ENCODE measurements at places on chromosomes 16 and 17. TPM values are rescaled to one million over a fixed set of nuclear protein-coding genes. Genes with fewer than 3 reads are reported as not detected.

GRCh38 chr16:85626191-85626981, 13.3 kb downstream of the GSE1 start:
- DNase-seq, result no peak
- H3K4me3 ChIP-seq, result no peak overlapping the region
- H3K27ac ChIP-seq, result no peak overlapping the region
- no peaks in the 10 kb centered on the region for H3K36me3 ChIP-seq
- H3K27me3 ChIP-seq, result no peaks in the 10 kb centered on the region

DNA sequence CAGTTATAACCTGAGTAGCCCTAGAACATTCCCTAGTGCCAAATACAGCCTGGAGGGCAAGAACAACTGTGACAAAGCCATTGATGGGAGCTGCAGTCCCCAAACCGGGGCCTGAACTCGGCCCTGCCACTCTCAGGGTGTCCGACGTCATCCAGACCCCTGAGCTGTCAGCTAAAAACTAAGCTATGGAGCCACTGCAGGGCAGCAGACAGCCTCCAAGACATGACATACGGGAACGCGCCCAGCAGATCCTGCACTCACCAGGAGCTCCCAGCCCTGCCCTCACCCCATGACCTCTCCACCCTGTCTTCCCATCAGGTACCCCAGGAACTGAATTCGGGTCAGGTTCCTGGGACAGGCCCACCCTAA, 28.4 kb downstream of the KDM8 start:
- H3K36me3 ChIP-seq, result peaks cover 5% of the 10 kb centered on the region
- no peak overlapping the region for H3K4me3 ChIP-seq
- peak overlapping the region; percentile 80 for H3K27ac ChIP-seq
- DNase-seq, result no peak
- H3K4me1 ChIP-seq, result peaks cover 28% of the 10 kb centered on the region

GRCh38 chr16:70804734-70805169, 3.8 kb upstream of the VAC14 start:
- no peak overlapping the region for H3K27ac ChIP-seq
- H3K4me1 ChIP-seq, result no peaks in the 10 kb centered on the region
- no peaks in the 10 kb centered on the region for H3K27me3 ChIP-seq
- H3K36me3 ChIP-seq, result no peaks in the 10 kb centered on the region
- H3K4me3 ChIP-seq, result no peak overlapping the region
- DNase-seq, result no peak

- H3K4me3 ChIP-seq, result peak overlapping the region; percentile 18
- DNase-seq, result no peak
- peaks cover 5% of the 10 kb centered on the region for H3K4me1 ChIP-seq
- no peaks in the 10 kb centered on the region for H3K36me3 ChIP-seq
- H3K27me3 ChIP-seq, result no peaks in the 10 kb centered on the region
Observed at GRCh38 chr16:57479976-57480753, 6.1 kb downstream of the DOK4 start.

DNA sequence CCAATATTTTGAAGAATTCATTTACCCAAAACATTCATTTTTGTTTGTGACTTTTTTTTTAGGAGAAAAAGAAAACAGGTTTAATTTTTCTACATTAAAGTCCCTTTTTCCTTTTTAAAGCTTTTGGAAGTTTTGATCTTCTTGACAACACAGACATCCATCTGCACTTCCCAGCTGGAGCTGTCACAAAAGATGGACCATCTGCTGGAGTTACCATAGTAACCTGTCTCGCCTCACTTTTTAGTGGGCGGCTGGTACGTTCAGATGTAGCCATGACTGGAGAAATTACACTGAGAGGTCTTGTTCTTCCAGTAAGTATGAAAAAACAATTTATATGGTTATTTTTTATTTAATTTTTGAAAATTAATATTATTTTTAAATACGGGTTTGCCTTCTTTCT, 37.2 kb downstream of the SIAH1 start:
- DNase-seq, result no peak
- no peak overlapping the region for H3K4me3 ChIP-seq
- H3K27me3 ChIP-seq, result no peaks in the 10 kb centered on the region
- H3K36me3 ChIP-seq, result no peaks in the 10 kb centered on the region
- no peak overlapping the region for H3K27ac ChIP-seq

GRCh38 chr16:22402191-22402590, 27.8 kb upstream of the CDR2 start:
- H3K4me1 ChIP-seq, result no peaks in the 10 kb centered on the region
- no peak overlapping the region for H3K27ac ChIP-seq
- H3K36me3 ChIP-seq, result no peaks in the 10 kb centered on the region
- no peak for DNase-seq
- H3K27me3 ChIP-seq, result no peaks in the 10 kb centered on the region

DNA sequence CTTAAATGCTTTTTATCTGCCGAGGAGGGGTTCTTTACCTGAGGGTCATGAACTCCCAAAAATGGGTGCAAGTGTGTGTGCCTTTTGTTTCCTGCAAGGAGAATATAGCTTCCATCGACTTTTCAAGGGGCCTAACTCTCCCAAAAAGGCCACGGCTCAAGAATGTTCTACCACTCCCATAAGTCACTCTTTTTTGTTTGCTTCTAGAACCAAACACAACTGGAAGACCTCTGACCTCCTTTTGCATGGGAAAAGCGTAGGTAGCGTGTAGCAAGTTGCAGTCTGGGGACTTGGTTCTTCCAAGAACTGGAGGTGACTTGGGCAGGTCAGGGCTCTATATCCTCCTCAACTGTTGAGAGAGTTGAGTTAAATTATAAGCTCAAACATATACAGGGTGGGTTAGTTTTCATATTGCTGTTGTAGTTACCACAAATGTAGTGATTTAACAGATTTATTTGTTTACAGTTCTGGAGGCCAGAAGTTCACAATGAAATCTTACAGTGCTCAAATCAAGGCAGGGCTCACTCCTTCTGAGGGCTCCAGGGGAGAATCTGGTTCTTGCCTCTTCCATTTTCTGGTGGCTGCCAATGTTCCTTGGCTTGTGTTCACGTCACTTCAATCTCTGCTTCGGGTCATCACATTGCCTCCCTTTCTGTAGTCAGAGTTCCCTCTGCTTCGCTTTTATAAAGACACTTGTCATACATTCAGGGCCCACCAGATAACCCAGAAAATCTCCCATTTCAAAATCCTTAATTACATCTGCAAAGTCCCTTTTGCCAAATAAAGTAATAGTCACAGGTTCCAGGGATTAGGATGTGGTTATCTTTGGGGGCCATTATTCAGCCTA, 1.4 kb downstream of the TMEM97 start:
- no peaks in the 10 kb centered on the region for H3K27me3 ChIP-seq
- DNase-seq, result no peak
- H3K4me1 ChIP-seq, result peaks cover 3% of the 10 kb centered on the region
- no peak overlapping the region for H3K27ac ChIP-seq
- no peaks in the 10 kb centered on the region for H3K36me3 ChIP-seq

DNA sequence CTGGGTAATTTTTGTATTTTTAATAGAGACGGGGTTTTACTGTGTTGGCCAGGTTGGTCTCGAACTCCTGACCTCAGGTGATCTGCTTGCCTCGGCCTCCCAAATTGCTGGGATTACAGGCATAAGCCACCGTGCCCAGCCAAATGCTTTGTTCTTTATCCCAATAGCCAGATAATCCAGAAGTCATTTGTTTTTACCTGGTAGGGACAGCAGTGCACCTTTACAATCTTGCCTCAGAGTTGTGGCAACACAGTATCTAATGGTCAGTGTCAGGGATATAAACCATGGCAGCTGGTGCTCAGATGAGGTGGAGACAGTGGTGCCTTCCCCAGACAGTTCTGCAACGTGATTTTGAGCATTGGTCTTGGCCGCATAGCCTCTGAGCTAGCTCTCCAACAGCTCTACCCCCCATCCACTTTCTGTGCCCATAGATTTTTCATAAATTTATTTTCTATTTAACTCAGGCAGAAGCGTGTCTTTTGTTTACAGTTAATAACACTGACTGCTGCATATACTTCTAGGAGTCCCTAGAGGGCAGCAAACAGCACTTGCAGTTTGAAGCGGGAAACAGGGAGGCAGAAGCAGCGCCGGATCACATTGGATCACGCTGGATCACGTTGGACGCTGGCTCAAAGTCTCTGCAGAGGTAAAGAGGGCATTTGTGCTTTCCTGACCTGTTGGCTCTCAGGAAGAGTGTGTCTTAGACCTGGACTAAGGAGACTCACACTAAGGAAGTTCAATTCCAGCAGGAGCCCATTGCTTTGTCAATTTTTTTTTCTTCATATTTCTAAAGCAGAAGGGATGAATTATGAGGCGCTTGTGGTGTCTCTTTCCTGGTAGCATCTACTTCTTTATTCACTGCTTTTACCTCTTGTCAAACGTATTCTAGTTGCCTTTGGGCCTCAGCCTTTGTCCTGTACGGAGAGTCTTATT, 5.1 kb upstream of the GGT6 start:
- H3K27ac ChIP-seq, result no peak overlapping the region
- no peaks in the 10 kb centered on the region for H3K36me3 ChIP-seq
- DNase-seq, result peak; percentile 51

DNA sequence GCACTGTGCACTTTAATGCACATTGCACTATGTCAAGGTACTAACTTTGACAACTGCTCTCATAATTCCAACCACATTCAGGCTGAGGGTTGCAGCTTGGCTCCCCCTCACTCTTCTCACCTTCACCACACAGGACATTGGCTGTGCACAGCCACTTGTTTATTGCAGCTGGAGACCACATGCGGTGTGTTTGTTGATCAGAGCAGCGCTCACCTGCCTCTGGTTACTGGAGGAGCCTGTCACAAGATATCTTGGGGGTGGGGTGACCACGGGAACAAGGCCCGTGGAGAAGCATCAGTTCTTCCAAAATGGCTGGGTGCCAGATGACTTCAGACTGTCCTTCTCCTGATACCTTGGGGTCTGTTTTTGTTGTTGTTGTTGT, 10.6 kb upstream of the CCL5 start:
- no peak overlapping the region for H3K27ac ChIP-seq
- H3K27me3 ChIP-seq, result no peaks in the 10 kb centered on the region
- H3K4me1 ChIP-seq, result no peaks in the 10 kb centered on the region
- no peak overlapping the region for H3K4me3 ChIP-seq
- no peak for DNase-seq

GRCh38 chr17:44266402-44267164, 1.4 kb downstream of the SLC4A1 start:
- H3K36me3 ChIP-seq, result no peaks in the 10 kb centered on the region
- DNase-seq, result no peak
- H3K27ac ChIP-seq, result no peak overlapping the region
- no peaks in the 10 kb centered on the region for H3K27me3 ChIP-seq
- H3K4me1 ChIP-seq, result no peaks in the 10 kb centered on the region

- H3K27ac ChIP-seq, result no peak overlapping the region
- H3K4me1 ChIP-seq, result no peaks in the 10 kb centered on the region
- H3K4me3 ChIP-seq, result no peak overlapping the region
- no peak for DNase-seq
Observed at GRCh38 chr17:50834429-50835300, 721 bp upstream of the WFIKKN2 start.

DNA sequence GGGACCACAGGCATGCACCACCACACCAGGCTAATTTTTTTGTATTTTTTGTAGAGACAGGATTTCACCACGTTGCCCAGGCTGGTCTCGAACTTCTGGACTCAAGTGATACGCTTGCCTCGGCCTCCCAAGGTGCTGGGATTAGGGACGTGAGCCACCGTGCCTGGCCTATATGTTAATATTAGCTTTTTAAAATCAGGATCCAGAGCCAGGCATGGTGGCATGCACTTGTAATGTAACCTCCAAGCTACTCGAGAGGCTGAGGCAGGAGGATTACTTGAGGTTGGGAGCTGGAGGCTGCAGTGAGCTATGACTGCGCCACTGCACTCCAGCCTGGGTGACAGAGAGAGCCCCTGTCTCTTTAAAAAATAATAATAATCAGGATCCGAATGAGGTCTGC, 8.5 kb upstream of the ADCY7 start:
- no peaks in the 10 kb centered on the region for H3K27me3 ChIP-seq
- no peak for DNase-seq
- H3K4me1 ChIP-seq, result peaks cover 5% of the 10 kb centered on the region
- H3K36me3 ChIP-seq, result no peaks in the 10 kb centered on the region
- H3K4me3 ChIP-seq, result no peak overlapping the region
- no peak overlapping the region for H3K27ac ChIP-seq

- H3K4me1 ChIP-seq, result peaks cover 6% of the 10 kb centered on the region
- DNase-seq, result peak; percentile 82
- H3K27me3 ChIP-seq, result no peaks in the 10 kb centered on the region
- H3K4me3 ChIP-seq, result no peak overlapping the region
- peak overlapping the region; percentile 21 for H3K27ac ChIP-seq
- H3K36me3 ChIP-seq, result no peaks in the 10 kb centered on the region
Observed at GRCh38 chr17:80254396-80255251, 6.0 kb upstream of the RNF213 start.

DNA sequence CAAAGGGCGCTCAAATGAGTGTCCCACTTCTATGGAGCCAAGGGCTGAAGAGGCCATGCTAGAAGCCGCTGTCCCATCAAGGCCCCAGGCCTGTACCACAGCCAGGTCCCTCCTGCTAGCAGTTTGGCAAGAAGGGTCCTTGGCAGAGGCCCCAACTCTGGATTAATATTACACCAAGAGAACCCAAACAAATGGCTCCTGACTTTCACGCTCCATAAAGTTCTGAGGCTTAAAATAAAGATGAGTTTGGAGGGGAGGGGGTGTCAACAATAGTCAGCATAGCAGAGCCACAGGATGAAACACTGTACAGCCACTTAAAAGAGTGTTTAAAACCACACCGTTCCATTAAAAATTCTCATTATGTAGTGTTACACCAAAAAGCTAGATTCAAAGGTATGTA, 30.5 kb downstream of the CUEDC1 start:
- H3K4me1 ChIP-seq, result peaks cover 37% of the 10 kb centered on the region
- H3K4me3 ChIP-seq, result no peak overlapping the region
- H3K27ac ChIP-seq, result peak overlapping the region; percentile 76

- no peaks in the 10 kb centered on the region for H3K36me3 ChIP-seq
- DNase-seq, result no peak
- no peaks in the 10 kb centered on the region for H3K27me3 ChIP-seq
Observed at GRCh38 chr17:57624386-57624785, 120.7 kb downstream of the CCDC182 start.

- peak overlapping the region; percentile 64 for H3K27ac ChIP-seq
- no peaks in the 10 kb centered on the region for H3K36me3 ChIP-seq
- H3K27me3 ChIP-seq, result no peaks in the 10 kb centered on the region
Observed at GRCh38 chr17:28937044-28937729, 14.1 kb downstream of the PHF12 start.

- DNase-seq, result no peak
- H3K4me1 ChIP-seq, result no peaks in the 10 kb centered on the region
- H3K27ac ChIP-seq, result no peak overlapping the region
- H3K4me3 ChIP-seq, result no peak overlapping the region
Observed at GRCh38 chr17:68768804-68769203, 167.6 kb upstream of the FAM20A start.

- no peaks in the 10 kb centered on the region for H3K27me3 ChIP-seq
- H3K27ac ChIP-seq, result no peak overlapping the region
- H3K36me3 ChIP-seq, result no peaks in the 10 kb centered on the region
- DNase-seq, result no peak
- H3K4me3 ChIP-seq, result no peak overlapping the region
Observed at GRCh38 chr17:55588446-55589242, 77.4 kb upstream of the SMIM36 start.

GRCh38 chr17:75404223-75404730, 1.2 kb downstream of the GRB2 start:
- H3K4me3 ChIP-seq, result peak overlapping the region; percentile 84
- H3K27me3 ChIP-seq, result no peaks in the 10 kb centered on the region
- H3K4me1 ChIP-seq, result no peaks in the 10 kb centered on the region
- H3K36me3 ChIP-seq, result no peaks in the 10 kb centered on the region
- peak overlapping the region; percentile 76 for H3K27ac ChIP-seq

Gene MYL11
- total RNA-seq, result 23.5 TPM

Gene KRTAP1-1
- not detected for total RNA-seq

Gene ADAD2
- total RNA-seq, result 0.91 TPM

Gene HOXB6
- total RNA-seq, result 0.40 TPM

Data from prostate gland (tissue), 2 donors.